Naive thymus-derived CD4-positive, alpha-beta T cell (primary cell): ENCODE measurements at places on chromosomes 7 and 10. TPM values are rescaled to one million over a fixed set of nuclear protein-coding genes. Genes with fewer than 3 reads are reported as not detected.

Gene MSMB
- total RNA-seq, result not detected

Gene HSPB1
- total RNA-seq, result 26.3 TPM

Gene SHH
- total RNA-seq, result not detected

Gene CLCN1
- total RNA-seq, result not detected

Gene MMRN2
- not detected in 2 replicates for total RNA-seq

Gene SEMA4G
- 0.78 TPM for total RNA-seq

Gene SLC16A12
- total RNA-seq, result not detected in 2 replicates

Gene ITGB1
- total RNA-seq, result 64.0 TPM

Gene SNCG
- not detected for total RNA-seq

Gene CLDN4
- total RNA-seq, result 0.24 TPM

DNA sequence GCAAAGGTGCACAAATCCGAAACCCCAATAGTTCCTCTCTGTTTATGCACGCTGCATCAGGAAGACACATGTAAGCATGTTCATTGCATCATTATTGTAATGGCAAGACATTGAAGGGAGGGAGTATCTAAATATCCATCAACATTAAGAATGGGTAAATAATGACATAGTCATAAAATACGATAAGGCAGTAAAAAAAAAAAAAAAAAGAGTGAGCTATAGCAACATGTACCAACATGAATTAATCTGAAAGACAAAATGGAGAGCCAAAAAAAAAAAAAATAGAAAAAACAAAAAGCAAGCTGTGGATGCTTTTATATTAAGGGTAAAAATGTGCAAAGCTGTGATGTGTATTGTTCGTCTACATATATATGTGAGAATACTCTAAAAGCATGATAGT, 70.2 kb upstream of the ABLIM1 start:
- DNase-seq, result no peak

DNA sequence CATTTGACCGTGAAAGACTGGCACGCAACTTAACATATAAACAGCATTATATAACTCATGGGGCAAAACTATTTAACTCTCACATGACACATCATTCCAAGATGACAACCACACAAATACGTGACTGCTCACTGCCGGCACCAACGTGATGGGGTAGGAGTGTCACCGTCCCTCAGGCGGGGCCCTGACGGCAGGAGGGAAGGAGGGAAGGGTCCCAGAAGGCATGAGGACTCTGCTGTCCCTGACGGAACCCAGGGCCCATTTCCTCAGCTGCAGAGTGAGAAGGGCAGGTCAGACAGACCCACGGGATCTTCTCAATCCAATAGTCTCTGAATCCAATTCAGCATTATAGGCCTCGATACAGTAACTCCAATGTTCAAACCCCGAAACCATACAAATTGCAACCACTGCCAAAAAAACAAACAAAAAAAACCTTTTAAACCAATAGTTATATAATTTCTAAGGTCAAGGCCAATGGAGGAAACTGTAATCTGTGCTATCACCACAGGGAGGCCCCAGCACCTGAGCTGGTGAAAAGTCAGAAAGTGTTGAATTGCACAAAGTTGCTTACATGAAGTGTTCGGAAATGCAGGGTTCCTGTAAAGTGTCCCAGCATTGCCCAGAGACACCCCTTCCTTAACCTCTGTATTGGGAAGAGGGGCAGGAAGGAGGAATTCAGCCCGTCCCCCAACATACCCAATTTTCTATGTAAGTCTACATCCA, 137.4 kb downstream of the TNS3 start:
- DNase-seq, result no peak

DNA sequence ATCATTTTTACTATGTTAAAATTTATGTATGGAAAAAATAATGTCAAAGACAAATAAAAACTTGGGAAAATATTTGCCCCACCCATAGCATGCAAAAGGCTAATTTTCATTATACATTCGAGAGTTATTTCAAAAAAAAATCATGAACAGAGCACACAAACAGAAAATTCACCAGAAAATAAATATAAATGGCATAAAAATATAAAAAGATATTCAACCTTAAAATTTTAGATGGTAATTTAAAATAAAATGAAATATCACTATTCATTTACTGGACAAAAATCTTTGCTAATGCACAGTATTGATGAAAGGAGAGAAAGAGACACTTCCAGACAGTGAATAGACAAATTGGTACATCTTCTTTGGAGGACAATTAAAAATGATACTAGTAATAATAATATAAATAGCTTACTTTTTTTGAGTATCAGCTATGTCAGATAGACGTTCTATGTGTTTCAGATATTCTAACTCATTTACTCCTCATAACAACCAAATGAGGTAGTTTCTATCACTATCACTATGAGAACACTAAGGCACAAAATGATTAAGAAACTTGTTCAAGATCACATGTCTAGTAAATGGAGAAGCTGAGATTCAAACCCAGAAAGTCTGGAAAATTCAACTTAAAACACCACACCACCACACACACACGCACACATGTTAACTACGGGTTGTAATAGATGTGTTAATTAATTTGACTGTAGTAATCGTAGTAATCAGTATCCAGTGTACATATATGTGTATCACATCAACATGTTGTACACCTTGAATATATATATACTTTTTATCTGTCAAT, 63.0 kb downstream of the CCDC71L start:
- DNase-seq, result no peak

DNA sequence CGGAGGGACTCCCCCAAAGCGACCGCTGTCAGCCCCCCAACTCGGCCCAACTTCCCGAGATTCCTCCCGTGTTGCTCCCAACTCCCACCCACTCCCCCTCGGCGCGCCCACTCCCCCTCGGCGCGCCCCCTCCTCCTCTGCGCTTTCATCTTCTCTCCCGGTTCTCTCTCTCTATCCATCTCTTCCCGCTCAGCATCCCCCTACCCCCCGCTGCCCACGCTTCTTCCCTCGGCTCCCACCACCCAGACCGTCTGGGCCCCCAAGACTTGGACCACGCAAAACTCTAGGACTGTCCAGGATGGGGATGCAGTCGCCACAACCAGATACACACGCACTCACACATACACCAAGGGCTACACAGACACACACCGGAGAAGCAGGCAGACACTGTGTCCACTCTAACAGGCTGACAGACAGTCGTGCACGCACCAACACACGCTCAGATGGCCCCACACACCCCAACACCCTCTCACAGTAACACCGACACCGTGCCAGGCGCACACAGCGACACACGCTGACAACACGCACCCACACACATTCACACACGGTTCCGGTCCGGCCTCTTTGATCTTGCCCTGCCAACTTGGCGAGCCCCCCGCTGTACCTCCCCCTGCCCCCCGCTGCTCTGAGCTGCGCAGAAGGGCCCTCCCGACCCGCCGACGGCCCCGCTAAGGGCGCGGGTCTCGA, 1.1 kb downstream of the GRID1 start:
- DNase-seq, result no peak

GRCh38 chr10:43077421-43078171, 727 bp downstream of the RET start:
- no peak for DNase-seq

DNA sequence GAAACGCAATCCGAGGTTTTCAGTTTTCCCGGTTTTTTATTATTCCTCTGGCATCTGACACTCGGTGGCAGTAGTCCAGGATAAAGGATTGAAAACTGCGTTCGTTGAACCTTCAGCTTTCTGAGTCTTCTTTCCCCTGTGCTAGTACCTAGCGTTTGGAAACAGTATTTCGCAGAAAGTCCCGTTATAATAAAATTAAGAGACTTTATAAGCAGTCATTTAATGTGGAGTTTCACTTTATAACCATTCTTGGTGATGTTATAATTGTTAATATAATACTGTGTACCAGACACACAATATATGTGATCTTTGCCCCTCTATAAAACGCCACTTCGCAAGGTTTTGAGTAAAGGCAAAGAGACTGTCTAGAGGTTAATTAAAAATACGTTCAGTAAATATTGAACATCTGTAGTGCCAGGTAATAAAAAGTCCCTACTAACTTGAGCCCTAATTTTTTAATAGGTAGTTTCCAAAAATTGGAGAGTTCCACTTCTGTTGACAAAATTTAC, 874 bp downstream of the CISD1 start:
- DNase-seq, result no peak

GRCh38 chr10:102311025-102311420, 65.7 kb downstream of the GBF1 start:
- no peak for DNase-seq

- DNase-seq, result no peak
These were observed 38.3 kb upstream of the VCL start for GRCh38 chr10:73959484-73960243.

- DNase-seq, result no peak
These were observed 32.7 kb upstream of the BAMBI start for GRCh38 chr10:28644647-28645046.

- no peak for DNase-seq
These were observed 59.0 kb downstream of the PRR15 start for GRCh38 chr7:29622335-29623265.

DNA sequence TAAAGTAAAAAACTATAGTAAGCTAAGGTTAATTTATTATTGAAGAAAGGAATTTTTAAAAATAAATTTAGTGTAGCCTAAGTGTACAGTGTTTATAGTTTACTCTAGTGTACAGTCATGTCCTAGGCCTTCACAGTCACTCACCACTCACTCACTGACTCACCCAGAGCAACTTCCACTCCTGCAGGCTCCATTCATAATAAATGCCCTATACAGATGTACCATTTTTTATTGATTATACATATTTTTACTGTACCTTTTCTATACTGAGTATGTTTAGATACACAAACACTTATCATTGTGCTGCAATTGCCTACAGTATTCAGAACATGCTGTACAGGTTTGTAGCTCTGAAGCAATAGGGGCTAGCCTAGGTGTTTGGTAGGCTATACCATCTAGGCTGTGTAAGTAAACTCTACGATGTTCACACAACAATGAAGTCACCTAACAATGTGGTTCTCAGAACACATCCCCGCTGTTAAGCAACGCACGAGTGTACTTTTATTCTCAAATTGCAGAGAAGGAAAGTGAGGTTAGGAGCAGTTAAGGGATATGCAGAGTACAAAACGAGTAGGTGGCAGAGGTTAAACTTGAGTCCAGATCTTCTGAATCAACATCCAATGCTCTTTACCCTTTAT, 38.9 kb upstream of the PLCE1 start:
- DNase-seq, result no peak

GRCh38 chr7:50069613-50070012, 23.4 kb downstream of the ZPBP start:
- peak; percentile 36 for DNase-seq

- no peak for DNase-seq
These were observed 17.4 kb downstream of the TES start for GRCh38 chr7:116227678-116228239.

- peak; percentile 80 for DNase-seq
These were observed at the start of gene HPS1 for GRCh38 chr10:98446661-98447221. Gene HPS1 (minus strand): TSS chr10:98446935. CDS start chr10:98443240, 3,695 bp downstream.

- DNase-seq, result no peak
These were observed 103.8 kb downstream of the TAX1BP1 start for GRCh38 chr7:27843584-27844305.

DNA sequence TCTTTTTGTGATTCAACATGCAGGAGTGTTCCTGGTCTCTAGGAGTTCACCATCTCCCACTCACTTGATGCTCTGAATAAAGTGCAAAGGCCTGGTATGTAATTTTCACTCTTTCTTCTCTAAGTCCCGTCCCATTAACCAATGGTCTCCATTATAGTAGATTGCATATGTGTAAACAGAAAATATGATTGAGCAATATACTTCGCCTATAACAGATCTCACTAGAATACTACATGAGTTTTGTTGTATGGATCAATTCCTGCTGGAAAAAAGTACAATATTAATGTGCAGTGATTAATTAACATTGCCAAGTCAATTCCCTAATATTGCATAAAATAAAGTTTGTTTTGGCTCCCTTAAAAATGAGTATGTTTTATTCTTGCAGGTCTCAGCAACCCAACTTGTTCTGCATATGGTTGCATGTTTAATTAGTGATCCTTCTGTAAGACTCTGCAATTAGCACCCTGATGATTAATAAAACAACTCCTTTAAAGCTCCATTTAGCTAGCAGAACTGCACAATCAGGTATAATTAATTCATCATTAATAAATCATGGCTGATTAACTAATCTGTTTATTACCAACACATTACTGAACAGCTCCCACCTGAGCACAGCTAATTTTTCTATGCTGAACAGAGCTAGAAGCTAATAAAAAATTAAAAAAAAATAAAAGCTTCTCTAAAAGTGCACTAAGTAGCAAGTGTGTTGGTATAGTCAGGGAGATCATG, 37.8 kb upstream of the ATOH7 start:
- DNase-seq, result no peak

DNA sequence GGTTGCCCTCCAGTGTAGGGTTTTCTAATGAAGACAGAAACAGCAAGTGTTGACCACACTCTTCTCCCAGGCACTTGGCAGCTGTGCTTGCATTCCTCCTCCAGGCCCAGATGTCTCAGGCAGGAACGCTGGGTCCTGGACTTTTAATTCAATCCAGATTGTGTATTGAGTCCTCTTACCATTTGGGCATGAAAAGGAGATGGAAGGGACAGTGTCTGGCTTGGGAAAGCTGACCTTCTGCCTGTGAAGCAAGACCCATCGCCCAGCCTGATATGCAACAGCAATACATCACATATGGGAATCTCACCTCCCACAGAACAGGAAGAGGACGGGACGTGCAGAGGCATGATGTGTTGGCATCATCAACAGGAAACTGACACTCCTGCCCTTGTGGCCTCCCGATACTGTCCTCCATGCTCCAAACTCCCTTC, 174.4 kb upstream of the LYZL2 start:
- DNase-seq, result no peak

- DNase-seq, result peak; percentile 50
These were observed 97.0 kb downstream of the TPK1 start for GRCh38 chr7:144738708-144739314.

- no peak for DNase-seq
These were observed 50.2 kb upstream of the AKR1E2 start for GRCh38 chr10:4775808-4776207.

GRCh38 chr10:14235566-14236195, 95.0 kb downstream of the FRMD4A start:
- no peak for DNase-seq

GRCh38 chr10:104254493-104255310, at the start of gene GSTO1:
Gene GSTO1 (plus strand): TSS chr10:104254892. CDS start chr10:104254929, 37 bp downstream.
- peak; percentile 35 for DNase-seq

GRCh38 chr10:97842656-97843280, 6.9 kb upstream of the GOLGA7B start:
- no peak for DNase-seq
